Fibroblast of lung (primary cell): ENCODE measurements at places on chromosomes 16 and 17. TPM values are rescaled to one million over a fixed set of nuclear protein-coding genes. Genes with fewer than 3 reads are reported as not detected.
A peak's percentile ranks its signal among the peaks of the same experiment; 100 is the strongest.

The ADGRG3 gene
- not detected in 2 replicates for total RNA-seq

DNA sequence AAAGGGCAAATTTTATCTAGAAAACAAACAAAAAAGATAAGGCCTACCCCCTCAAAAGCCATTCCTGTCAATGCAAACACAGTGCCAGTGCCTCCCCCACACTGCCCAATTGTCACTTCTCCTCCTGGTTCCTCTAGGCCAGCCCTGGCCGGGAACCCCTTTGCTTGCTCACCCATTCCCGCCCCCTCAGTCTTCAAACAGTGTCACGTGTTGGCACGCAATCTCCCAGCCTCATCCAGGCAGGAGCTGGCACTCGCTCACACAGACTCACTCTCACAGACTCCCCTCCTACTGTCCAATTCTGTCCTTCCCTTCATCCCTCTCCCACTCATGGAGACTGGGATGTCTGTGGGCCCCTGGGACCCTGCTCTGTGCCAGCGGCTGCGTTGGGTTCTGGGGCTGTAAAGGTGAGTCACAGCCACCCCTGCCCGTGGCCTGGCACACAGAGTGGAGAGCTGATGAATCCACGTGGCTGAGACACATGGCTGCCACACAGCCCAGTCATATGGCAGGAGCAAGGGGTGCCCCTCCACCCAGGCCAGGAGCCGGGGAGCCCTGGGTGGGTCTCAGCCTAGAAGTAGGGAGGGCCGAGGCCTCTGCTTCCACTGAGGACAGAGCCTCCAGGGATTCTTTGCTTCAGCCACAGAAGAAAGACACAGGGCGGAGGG, 54.8 kb downstream of the VAC14 start:
- DNase-seq, result peak; percentile 85

The SCN4A gene
- under 0.01 and 0.83 TPM in 2 replicates for total RNA-seq

- no peak for DNase-seq
These were observed 33.9 kb upstream of the CDRT4 start for GRCh38 chr17:15501282-15501681.

DNA sequence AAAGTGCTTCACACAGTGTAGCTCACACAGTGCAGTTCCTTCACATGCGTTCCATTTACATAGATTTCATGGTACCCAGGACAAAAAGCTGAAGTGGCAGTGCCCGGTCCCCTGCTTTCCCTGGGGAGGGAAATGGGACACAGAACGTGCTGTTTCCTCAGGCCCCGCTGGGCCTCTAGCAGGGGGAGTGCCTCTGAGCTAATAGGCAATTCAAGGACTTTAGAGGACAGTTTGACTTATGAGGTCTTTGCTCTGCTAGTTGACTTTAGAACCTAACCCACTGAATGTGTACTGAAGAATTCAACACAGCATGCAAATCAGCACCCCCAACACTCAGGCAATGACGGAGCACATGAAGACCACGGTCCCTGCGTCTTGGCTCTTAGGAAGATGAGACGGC, 6.8 kb downstream of the CDIP1 start:
- DNase-seq, result no peak

- peak; percentile 1 for DNase-seq
These were observed 30.1 kb downstream of the CHP2 start for GRCh38 chr16:23784811-23785447.

The KRTAP1-5 gene
- 0.17 TPM in 1 of 2 replicates, not detected in the other for total RNA-seq

- no peak for DNase-seq
These were observed 342.2 kb upstream of the TNRC6C start for GRCh38 chr17:77616254-77616731.

DNA sequence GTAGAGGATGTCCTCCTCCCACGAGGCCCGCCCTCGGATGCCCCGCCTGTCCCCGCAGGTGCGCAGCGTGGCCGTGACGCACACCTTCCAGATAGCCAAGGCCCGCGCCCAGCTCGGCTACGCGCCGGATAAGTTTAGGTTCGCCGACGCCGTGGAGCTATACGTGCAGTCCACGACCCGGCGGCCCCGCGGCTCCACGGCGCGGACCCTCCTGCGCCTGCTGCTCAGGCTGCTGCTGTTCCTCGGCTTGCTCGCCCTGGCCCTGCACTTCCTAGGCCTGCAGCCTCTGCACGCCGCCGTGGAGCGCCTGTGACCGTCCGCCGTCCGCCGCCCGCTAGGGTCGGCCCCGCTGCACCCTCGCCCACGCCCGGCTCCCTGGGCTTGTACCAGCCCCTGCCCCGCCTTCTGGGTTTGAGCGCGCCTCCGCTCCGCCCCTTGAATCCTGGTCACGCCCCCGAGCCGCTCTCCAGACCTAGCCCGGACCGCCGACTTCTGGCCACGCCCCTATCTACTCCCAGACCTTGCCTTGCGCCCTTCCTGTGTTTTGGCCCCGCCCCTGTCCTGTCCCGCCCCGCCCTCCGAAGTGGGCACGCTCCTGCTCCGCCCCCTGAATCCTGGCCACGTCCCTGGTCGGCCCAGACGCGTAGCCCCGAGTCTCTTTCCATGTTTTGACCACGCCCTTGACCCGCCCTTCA, 15.8 kb upstream of the EEF2K start:
- DNase-seq, result no peak

The CNTD1 gene
- 0.26 and 0.66 TPM in 2 replicates for total RNA-seq

The TMEM94 gene
- total RNA-seq, result 19.8 and 35.0 TPM in 2 replicates

The TPSB2 gene
- total RNA-seq, result not detected in 2 replicates

- peak; percentile 12 for DNase-seq
These were observed 12.6 kb upstream of the XYLT1 start for GRCh38 chr16:17483351-17483750.

DNA sequence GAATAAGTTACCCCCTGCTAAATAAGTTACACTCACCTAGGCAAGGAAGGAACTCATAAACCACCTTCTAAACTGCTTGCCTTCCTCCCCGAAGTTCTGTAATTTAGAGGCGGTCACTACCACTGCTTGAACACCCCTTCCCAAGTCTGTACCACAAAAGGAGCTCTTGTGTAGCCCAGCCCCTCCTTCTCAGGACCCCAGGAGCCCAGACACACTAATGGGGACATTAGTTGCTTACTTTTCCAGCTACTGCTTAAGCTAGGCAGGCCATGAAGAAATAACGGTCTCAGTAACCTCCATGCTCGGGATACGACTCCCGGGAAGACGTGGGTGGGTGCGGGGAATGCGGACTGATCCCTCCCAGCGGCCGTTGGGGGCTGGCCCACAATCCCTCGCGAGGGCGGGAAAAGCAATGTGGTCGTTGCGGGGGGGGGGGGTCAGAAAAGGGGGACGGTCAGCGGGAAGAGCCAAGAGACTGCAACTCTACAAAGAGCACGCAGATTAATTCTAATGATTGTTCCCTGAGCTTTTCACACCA, at the start of gene TEX14:
Gene TEX14, minus strand, starts transcription at position 345 of the 538 bp plus-strand sequence. CDS start 40,044 bp downstream, outside the sequence.
- DNase-seq, result no peak

GRCh38 chr17:10875430-10875851, 37.6 kb upstream of the PIRT start:
- no peak for DNase-seq

DNA sequence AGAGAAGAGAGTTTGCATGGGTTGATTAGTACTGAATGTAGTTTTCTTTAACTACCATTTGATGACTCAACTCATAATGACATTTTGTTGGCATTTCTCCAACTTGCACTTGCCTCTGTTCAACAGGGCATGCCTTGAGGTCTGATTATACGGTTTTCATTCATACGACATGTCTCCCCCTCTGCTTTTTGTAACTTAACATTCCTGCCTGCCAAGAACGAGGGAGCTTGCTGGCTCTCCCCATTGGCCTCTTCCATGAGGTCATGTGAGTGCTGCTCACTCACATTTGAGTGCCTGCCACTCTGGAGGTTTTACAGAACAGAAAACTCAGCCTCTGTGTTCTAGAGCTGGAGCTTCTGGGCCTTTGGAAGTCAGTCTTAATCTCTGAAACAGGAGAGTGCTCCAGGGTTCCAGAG, 19.7 kb downstream of the MAP2K6 start:
- peak; percentile 81 for DNase-seq

- no peak for DNase-seq
These were observed 25.2 kb upstream of the CAPN15 start for GRCh38 chr16:502179-502943.

- no peak for DNase-seq
These were observed 43.5 kb downstream of the ABAT start for GRCh38 chr16:8717892-8718415.

DNA sequence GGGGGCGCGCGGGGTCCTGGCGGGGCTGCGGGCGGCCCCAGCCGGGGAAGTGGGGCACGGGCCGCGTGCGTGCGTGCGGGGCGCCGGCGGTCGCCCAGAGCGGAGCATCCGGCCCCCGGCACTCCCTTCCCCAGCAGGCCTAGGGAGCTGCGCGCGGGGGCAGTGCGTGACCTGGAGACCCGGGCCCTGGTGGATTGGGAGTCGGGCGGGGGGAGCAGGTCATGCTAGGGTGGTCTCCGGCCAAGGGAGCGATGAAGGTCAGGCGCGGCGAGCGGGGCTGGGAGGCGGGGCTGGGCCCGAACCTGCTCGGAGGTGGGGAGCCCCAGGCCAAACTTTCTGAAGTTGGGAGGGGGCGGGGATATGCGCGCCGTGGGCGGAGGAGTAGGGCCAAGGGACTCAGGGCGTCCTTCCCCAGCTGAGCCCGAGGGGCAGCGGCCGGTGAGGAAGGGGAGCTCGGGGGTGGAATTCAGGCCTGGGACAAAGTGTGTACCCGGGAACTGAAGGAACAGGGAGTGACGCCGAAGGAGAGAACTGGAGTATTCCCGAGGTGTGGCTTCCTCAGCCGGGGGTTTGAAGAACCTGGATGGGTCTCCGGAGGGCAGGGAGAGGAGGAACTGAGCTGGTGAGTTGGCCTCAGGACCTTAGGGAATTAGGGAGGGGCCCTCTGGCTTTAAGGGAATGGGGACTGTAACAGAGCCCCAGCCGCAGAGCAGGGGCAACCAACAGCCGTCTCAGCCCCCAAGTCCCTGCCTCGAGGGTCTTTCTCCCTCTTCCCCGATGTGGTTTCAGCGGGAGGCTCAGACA, 589 bp downstream of the XYLT2 start:
- DNase-seq, result no peak

- DNase-seq, result peak; percentile 89
These were observed 218.3 kb downstream of the SOX9 start for GRCh38 chr17:72338847-72339790.

DNA sequence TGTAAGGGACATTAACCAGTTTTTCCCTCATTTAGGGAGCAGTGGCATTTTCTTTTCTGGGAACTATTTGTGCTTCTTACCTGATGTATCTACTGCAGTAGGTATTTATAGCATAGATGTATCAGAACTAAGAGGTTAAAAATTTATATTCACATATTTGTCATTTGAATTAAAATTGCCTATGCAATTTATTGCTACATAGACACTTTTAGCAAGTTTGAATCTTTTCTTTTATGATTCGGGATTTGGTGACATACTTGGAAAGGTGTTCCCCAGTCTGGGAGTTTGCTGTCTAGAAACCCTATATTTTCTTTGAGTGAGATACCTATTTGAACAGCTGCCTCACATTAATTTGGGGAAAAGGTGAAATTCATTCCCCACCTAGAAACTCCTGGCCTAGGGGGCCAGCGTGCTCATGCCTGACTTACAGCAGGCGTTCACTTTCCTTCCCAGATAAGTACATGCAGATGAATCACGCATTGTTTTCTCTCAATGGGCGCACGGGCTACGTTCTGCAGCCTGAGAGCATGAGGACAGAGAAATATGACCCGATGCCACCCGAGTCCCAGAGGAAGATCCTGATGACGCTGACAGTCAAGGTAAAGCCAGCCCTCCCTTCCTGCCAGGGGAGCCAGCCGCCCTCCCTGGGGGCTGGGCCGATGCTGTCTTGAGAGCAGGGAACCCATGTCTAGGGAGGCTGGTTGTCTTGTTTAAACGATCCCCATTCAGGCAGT, 73.8 kb downstream of the SDR42E1 start:
- no peak for DNase-seq

The TBX2 gene
- 98.1 and 148 TPM in 2 replicates for total RNA-seq

The SLC5A2 gene
- under 0.01 TPM in 1 of 2 replicates, not detected in the other for total RNA-seq

GRCh38 chr16:81220349-81220748, 18.1 kb upstream of the BCO1 start:
- no peak for DNase-seq

The MT4 gene
- not detected in 2 replicates for total RNA-seq

The FMNL1 gene
- 2.8 and 3.1 TPM in 2 replicates for total RNA-seq

DNA sequence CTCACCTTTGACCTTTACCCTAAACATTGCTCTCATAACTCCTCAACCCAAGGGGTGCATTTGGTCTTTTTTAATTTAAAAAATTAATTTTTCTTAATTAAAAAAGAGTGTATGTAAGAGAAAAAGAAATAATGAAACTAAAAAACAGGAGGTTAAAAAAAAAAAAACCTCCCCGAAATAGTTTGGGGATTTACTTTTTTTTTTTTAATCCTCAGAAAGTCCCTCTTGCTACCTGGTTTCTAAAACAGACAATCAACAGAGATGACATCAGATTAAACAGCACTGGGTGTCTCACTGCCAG, 301.3 kb downstream of the SOX9 start:
- no peak for DNase-seq

The GSPT1 gene
- total RNA-seq, result 56.5 and 57.3 TPM in 2 replicates

GRCh38 chr17:28675980-28676379, 14.0 kb downstream of the SUPT6H start:
- no peak for DNase-seq

DNA sequence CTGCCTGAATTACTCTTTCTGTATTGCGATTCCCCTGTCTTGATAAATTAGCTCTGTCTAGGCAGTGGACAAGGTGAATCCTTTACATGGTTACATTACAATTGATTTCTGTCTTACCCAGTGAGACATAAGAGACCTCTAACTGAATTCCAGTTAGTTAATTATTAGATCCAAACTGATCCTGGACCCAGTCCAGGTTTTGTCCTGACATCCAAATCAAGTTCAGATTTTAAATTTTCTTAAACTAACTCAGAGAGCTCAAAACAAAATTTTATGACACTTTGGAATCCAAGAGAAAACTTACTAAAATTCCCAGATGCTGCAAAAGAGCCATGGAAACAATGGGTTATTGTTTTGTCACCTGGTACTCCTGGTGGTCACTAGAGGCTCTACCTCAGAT, 2166.6 kb downstream of the TP53TG3F start:
- no peak for DNase-seq

- no peak for DNase-seq
These were observed 38.1 kb downstream of the MRPS23 start for GRCh38 chr17:57811638-57812280.

DNA sequence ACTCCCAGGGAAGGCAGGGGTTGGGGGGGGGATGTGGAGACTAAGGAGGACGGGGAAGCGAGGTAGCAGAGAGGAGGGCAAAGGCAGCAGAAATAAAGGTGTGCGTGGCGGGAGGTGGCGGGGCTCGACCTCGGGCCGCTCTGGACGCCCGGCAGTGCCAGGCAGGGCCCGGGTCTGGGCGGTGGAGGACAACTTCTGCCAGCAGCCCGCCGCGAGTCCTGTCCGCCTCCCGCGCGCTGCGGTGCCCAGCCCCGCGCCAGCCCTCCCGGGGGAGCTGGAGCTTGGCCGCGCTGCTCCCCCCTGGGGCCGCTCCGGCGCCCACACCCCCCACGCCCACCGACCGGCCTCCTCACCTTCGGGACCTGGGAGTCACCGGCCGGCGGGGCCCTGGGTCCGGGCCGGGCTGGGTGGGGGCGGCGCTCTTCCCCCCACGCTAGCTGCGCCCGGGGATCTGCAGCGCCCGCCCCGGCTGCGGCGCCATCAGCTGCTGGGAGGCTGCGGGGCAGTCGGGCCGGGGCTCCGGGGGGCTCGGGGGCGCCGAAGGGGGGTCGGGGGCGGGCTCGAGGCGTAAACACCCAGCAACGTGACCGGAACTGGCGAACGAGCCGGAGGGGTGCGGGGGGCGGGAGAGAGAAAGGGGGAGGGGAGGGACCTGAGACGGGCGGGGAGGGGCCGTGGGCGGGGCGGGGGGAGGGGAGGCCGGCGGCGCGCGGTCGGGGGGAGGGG, at the start of gene CCDC92B:
Gene CCDC92B, minus strand, starts transcription at position 595 of the 726 bp plus-strand sequence. CDS start 14,507 bp downstream, outside the sequence.
- DNase-seq, result no peak

The GDPD3 gene
- total RNA-seq, result 1.0 and 1.2 TPM in 2 replicates

GRCh38 chr17:82097919-82098168, 192 bp downstream of the FASN start:
- DNase-seq, result no peak

The PRR29 gene
- total RNA-seq, result 0.17 and 0.26 TPM in 2 replicates
